ENCODE measurements at places on chromosomes 7 and 10.

DNA sequence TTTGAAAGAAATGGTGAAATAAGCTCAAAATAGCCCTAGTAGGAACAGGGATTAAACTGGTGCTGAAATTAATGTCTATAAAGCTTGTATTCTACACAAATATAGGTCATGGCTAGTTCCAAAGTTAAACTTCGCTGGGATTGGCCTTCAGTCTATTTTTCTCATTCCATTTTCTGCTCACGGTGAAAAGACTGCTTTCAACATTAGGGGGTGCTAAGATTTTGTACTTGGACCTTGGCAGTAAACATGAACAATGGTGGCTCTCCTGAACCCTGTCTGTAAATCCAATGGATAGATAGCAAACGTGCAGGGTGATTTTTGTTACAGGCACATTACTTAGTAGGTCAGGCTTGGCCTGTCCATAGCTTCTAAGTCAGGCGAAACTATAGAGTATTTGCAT is 36.0 kb upstream of the RSU1 start:
- DNase-seq: peak; percentile 50

GRCh38 chr10:130491011-130491692 is 355.0 kb downstream of the GLRX3 start:
- DNase-seq: no peak

DNA sequence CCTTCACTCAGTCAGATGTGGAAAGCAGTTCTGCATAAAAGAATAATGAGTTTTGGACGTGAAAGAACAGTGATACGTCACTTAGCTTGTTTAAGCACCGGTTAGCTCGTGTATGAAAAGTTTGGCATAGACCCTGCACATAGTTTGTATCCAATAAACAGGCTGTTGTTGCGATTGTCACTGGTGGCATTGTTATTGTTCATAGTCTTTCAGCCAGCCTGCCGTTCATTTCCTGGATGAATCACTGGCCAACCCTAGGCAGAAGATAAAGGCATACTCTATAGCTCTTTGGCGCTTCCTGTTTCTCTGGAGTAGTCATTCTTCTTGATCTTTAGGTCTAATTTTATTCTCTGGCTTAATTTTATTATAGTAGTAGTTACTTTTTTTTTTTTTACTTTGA is 57.8 kb upstream of the ANKRD30A start:
- no peak for DNase-seq

DNA sequence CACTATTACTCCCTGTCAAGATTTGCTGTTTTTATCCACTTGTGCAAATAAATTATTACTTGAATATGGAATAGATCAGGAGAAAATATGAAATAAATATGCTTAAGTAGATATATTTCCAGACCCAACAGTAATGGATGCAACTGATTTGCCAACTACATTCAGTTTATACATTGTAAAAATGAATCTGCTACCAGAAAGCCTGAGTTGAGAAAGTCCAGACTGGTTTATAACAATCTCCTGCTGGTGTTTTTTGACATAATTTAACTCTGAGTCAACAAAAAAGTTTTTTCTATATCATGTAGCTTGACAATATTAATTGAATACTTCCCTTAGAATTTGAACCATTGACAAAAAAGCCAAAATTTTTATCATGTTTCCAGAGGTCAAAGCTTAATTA is 265.8 kb upstream of the SEMA3D start:
- DNase-seq: no peak

DNA sequence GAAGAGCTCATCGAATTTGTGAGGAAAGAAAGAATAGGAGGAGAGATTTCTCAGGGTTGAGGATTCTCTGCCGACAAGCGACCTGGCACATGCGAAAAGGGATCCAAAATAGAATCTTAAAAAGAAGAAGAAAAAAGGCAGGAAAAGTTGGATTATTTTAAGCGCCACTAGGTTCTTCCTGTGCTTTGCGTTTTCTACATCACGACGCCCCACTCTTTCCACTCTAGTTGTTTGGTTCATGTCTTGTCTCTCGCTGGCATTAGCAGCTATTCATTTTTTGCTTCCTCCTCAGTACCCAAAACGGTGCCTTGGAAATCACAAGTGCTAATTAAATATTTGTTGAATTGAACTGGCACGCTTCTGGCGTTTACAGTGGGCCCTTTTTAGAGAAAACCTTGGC is 674 bp upstream of the FRA10AC1 start:
- DNase-seq: no peak

DNA sequence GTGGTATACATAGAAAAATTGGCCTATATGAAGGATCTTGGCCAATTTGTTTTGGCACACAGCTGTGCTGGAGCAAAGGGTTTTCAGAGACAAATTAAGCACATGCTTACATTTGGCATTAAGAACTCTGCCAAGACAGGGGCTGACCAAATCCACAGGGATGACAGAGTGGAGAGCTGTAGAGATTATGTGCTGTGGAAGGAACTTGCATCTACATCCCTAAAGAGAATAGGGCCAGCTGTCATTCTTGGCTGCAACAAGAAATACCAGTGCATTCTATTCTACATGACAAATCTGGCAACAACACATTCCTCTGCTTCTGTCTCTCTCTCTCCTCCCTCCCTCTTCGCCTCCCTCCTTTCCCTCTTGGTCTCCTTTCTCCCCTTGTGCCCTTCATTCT is 75.6 kb downstream of the POM121L12 start:
- no peak for DNase-seq

GRCh38 chr10:79222186-79222585 is 125.1 kb upstream of the PPIF start:
- no peak for DNase-seq

DNA sequence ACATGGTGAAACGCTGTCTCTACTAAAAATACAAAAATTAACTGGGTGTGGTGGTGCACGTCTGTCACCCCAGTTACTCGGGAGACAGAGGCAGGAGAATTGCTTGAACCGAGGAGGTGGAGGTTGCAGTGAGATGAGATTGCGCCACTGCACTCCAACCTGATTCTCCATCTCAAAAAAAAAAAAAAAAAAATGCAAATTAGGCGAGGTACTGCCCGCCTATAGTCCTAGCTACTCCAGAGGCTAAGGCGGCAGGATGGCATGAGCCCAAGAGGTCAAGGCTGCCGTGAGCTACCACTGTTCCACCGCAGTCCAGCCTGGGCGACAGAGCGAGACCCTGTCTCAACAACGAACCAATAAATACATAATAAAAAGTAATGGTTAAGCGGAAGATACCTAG is 1.1 kb upstream of the EIF4H start:
- peak; percentile 56 for DNase-seq

DNA sequence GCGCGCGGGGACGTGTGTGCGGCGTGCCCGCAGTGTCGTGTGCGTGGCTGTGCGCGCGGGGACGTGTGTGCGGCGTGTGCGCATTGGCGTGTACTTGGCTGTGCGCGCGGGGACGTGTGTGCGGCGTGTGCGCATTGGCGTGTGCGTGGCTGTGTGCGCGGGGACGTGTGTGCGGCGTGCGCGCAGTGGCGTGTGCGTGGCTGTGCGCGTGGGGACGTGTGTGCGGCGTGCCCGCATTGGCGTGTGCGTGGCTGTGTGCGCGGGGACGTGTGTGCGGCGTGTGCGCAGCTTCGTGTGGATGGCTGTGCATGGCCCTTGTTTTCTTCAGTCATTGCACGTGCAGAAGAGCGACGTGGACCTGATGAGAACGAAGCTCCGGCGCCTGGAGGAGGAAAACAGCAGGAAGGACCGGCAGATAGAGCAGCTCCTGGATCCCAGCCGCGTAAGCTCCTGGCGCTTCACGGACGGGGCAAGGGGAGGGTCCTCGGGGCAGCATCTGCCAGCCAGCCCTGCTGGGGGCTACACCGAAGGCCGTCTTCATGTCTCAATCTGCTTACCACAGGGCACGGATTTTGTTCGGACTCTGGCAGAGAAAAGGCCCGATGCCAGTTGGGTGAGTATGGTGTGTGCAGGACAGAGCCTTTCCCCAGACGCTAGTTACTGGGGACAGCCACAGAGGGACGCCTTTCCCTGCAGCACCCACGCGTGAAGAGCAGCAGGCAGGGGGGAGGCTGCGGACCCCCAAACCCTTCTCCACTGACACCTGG is 19.3 kb downstream of the IQCE start:
- DNase-seq: no peak

Data from KBM-7 (cell line).